Cardiac septum (tissue), 1 donor: ENCODE measurements at places on chromosomes 6 and 20.

DNA sequence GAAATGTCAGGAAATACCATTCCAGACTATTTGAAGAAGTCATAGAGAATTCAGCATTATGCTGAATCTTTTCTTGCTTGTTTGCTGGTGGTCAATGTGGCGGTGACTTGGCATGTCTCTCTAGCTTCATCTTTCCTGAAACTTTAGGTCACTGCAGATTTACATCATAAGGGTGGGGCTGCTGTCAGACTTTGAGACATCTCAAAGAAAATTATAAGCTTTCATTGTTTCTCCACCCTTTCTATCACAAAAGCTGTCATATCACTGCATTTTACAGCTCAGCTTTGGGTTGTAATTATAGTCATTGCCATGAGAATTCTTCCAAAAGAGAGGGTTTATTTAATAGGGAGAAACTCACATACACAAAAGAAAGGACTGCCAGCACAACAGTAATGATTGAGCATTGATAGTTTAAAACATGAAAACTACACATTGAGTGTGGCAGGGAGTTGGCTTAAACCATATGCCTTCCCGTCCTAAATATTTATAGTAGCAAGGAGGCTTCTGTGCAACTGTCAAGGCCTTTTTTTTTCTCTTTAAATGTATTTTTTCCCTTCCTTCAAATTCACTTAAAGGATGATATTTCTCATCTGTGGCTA, 44.7 kb upstream of the LRRC1 start:
- DNase-seq, result no peak

- no peak for DNase-seq
Measured at GRCh38 chr20:56469077-56469449, 636 bp downstream of the RTF2 start.

DNA sequence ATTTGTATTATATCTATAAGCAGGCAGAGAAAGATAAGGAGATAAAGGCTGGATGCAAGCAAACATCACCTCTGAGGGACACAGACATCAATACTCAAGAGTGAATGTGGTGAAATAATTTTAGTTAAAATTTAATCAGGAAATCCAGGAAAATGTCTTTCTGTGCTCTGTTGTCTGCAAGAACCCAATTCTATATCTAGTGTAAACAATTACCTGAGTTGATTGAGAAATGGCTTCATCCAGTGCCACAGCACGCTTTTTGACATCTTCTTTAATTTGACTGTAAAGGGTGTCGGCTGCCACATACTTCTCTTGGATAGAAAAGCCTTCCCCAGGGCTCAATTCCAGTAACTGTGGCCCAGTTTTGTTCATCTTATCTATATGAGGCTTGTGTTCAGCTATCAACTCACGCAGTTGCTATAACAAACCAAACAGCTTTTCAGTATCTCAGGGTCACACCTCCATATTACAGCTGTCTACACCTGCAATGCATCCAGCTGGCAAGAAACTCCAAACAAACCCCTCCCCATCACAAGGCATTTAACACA, 131.6 kb downstream of the DST start:
- no peak for DNase-seq

GRCh38 chr20:2576317-2576727, 39.9 kb downstream of the TMC2 start:
- no peak for DNase-seq

- DNase-seq, result no peak
Measured at GRCh38 chr20:21388566-21388965, 8.8 kb downstream of the NKX2-4 start.

- no peak for DNase-seq
Measured at GRCh38 chr6:39753725-39754045, 28.5 kb upstream of the KIF6 start.

- no peak for DNase-seq
Measured at GRCh38 chr6:148035806-148036390, 306.7 kb upstream of the SASH1 start.

GRCh38 chr20:42204109-42204660, 586.0 kb upstream of the CHD6 start:
- DNase-seq, result no peak

GRCh38 chr6:116255246-116255800, 1.4 kb upstream of the TSPYL4 start:
- no peak for DNase-seq

DNA sequence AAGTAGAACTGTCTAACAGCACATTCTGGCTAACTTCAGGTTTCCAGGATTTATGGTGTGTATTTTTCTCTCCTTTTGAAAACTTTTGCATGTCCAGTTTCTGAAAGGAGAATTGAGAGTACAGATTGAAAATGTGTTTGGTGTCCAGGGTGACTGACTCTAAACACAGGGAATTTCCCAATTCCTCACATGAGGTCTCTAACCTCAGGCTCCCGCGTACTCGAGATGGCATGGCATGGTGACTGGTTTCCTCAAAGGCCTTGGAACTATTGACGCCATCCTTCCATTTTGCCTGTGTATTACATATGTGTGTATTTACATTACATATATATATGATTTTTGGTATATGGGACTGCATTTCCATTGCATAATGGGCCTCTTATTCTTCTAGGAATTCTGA, 52.5 kb downstream of the PRND start:
- no peak for DNase-seq

DNA sequence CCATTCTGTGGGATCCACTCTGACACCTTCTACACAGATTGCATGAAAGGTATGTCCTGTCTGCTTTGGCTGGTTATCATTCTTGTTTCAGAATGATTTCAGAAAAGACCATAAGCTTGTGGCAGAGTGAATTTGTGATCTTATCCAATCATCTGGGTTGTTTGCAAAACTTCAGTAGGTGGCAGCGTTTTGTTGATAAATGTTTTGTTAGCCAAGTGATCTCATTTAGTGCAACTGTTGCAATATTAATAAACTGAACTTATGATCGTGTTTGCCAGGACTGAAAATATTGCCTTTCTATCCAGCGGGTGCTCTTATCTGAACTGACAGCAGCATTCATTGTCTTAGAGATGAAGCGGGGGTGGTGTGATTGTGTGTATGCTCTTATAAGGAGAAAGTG, 613.2 kb upstream of the NOX3 start:
- DNase-seq, result no peak

GRCh38 chr6:30885481-30885998, 1.2 kb downstream of the DDR1 start:
- no peak for DNase-seq

- DNase-seq, result no peak
Measured at GRCh38 chr6:73364121-73364520, 1.7 kb downstream of the KHDC3L start.

GRCh38 chr6:133644892-133645619, 243.9 kb upstream of the TCF21 start:
- DNase-seq, result no peak

- DNase-seq, result peak; percentile 79
Measured at GRCh38 chr6:118764766-118765165, 113.4 kb upstream of the CEP85L start.

DNA sequence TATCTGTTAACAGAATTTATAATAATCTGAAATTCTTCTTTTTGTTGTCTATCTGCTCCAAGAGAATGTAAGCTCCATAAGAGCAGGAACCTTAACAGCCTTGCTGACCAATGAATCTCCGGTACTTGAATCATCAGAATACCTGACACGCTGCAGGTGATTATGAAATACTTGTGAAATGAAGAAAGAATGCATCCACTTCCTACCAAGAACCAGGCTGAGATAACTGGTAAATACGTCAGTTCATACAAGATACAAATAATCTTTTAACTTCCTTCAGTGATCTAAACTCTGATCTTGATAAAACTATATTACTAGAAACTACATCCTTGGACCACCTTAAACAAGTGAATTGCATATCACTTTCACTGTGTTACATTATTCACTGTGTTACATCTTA, 116.2 kb downstream of the MAP3K5 start:
- no peak for DNase-seq

GRCh38 chr6:47004463-47004862, 37.7 kb downstream of the ADGRF1 start:
- DNase-seq, result no peak

DNA sequence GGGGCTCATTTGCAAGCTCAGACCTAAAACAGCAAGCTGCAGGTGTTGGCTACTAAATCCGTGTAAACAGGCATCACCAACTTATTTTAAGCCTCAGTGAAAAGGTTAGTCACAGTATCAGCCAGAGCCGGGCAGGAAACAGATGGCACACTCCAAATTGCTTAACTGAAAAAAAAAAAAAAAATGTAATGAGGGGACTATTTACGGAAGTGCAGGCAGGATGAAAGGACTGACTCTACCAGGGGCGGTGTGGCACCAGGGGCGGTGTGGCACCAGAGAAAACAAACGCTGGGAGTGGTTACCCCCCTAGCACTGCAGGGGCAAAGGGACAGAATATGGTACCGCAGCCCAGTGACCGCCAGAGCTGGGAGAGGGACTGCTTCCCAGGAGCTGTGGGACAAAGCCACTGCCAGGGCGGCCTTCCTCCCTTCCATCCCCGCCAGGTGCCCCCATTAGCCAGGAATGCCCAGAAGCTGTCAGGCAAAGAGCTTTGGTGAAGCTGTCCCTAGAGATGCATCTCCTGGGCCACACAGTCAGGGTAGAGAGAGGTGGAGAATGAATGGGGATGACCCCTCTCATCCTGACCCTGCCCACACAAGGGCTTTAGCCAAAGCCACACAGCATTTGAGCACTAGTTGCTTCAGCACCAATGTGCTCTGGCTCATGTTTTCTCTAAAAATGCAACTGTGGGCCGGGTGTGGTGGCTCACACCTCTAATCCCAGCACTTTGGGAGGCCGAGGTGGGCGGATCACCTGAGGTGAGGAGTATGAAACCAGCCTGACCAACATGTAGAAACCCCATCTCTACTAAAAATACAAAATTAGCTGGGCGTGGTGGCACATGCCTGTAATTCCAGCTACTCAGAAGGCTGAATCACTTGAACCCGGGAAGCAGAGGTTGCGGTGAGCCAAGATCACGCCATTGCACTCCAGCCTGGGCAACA, 39.6 kb upstream of the GFOD1 start:
- DNase-seq, result no peak

DNA sequence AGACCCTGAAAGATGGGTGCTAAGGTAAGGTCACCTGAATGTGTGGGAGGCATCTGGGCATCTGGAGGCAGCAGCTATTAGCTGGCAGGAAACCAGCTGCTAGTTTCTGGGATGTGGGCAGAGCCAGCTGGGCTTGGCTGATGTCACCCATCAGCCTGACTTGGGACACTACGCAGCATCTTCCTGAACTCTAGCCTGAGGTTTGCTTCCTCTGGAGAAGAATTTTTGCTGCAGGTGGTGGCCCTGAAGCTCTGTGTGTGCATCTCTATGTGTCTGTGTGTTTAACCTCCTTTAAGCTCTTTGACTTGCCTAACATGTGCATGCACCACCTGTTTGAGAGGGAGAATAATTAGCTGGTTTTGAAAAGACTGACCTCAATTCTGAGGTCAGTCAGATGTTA, 465.1 kb upstream of the CHD6 start:
- DNase-seq, result no peak

GRCh38 chr20:57390604-57391438, at the start of gene RBM38:
Gene RBM38 (plus strand): TSS chr20:57391396. CDS start chr20:57391582, 186 bp downstream.
- peak; percentile 91 for DNase-seq

DNA sequence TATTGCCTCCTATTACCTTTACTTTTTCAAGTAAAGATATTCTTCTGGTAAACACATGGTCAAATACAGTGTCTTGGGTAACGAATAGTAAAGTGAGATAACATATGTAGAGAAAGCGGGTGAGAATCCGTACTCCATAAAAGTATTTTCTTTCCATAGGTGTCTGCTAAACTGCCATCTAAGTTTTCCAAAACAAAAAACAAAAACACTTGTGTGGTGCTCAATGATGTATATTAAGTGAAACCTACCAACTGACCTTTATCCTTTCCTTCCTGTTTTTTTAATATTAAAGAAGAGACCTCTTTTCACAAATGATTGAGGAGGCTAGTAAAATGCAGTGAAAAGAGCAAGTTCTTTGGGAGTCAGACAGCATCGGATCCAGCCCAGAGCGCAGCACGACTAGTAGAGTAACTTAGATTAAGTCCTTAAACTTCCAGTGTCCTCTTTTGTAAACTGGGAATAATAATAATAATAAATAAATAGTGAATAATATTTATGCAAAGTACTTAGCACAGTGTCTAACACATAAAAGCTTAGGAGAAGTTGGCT, 437 bp upstream of the CDKAL1 start:
- no peak for DNase-seq

- no peak for DNase-seq
Measured at GRCh38 chr20:53281557-53282117, 309.5 kb downstream of the TSHZ2 start.

- DNase-seq, result no peak
Measured at GRCh38 chr6:36455486-36456027, 12.8 kb downstream of the KCTD20 start.

- DNase-seq, result no peak
Measured at GRCh38 chr6:157339432-157339831, 16.1 kb upstream of the TMEM242 start.

DNA sequence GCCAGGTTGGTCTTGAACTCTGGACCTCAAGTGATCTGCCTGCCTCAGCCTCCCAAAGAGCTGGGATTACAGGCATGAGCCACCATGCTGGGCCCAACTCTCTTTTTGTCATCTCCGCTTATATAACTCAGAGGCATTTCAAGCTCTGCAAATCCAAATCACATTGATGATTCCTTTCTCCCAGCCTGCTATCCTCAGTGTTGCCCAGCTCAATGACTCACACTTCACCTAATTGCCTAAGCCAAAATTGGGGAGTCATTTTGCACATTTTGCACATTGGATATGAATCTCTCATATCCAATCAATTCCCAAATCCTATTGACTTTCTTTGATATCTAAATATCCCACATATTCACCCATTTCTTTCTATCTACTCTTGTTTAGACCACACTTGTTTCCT, 3.9 kb downstream of the UTRN start:
- no peak for DNase-seq

DNA sequence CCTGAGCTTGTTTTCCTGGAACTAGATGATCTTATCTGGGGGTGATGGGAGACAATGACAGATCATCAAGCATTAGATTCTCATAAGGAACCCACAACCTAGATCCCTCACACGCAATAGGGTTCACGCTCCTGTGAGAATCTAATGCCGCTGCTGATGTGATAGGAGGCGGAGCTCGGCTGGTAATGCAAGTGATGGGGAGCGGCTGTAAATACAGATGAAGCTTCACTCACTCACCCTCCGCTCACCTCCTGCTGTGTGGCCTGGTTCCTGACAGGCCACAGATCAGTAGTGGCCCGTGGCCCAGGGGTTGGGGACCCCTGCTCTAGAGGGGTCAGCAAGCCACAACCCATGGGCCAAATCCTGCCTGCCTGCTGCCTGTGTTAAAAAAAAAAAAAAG, 435.9 kb downstream of the CD83 start:
- DNase-seq, result no peak

GRCh38 chr6:124423621-124424020, 538.6 kb upstream of the RNF217 start:
- no peak for DNase-seq

DNA sequence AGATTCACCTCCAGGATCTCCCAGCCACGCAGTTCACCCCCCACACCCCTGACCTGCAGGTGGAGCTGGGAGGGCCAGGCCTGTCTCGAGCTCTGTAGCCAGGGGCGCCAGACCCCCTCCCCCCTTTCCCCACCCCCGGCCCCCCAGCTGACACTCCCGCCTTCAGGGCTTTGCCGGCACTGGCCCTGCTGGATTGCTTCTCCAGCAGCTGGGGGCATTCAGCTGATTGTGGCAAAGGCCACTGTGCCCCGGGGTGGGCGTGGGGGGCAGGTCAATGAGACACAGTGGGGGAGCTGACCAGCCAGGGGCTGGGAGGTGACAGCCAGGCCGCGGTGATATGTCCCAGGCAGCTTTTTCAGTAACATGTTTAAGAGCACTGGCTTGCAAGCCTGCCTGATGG, 22.2 kb downstream of the ZBP1 start:
- no peak for DNase-seq
